ENCODE measurements at places on chromosomes 7 and 10.

DNA sequence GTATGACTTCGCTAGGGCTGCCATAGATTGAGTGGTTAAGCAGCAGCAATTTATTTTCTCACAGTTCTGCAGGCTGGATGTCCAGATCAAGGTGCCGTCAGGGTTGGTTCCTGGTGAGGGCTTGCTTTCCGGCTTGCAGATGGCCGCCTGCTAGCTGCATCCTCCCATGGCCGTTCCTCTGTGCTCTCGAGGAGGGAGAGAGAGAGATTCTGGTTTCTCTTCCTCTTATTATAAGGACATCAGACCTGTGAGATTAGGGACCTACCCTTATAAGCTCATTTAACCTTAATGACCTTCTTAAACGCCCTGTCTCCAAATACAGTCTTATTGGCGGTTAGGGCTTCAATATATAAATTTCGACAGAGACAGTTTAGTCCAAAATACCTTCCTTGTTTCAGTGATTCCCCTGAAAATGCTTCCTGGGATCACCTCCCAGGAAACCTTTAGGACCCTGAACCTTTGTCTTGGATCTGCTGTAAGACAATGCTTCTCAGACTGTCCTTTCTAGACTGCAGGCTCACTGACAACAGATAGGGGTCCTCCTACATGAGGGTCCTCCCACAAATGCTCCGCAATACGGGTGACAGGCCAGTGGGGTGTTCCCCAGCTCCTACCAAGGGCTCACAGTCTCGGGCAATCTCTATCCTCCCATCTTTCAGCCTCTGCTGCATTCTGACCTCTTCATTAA lies 82.5 kb upstream of the BAIAP2L1 start:
- DNase-seq: no peak

DNA sequence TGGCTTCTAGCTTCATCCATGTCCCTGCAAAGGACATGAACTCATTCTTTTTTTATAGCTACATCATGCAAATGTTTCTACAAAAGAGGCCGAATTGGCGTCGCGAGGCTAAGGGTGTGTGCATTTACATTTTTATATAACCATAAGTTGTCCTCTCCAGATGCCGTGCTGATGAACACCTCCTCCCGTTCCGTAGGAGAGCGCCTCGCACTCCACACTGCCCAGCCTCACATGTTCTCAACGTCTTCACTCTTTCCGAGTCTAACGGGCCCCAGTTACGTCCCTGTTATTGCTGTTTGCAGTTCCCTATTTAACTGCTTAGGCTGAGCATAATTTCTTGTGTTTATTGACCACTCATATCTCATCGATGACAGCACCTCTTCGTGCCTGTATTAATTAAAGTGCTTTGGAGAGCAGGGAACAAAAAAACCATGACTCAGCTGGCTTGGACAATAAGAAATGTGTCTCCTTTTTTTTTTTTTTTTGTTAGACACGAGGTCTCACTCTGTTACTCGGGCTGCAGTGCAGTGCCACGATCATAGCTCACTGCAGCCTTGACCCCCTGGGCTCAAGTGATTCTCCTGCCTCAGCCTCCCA lies 113.5 kb upstream of the SDK1 start:
- DNase-seq: no peak

DNA sequence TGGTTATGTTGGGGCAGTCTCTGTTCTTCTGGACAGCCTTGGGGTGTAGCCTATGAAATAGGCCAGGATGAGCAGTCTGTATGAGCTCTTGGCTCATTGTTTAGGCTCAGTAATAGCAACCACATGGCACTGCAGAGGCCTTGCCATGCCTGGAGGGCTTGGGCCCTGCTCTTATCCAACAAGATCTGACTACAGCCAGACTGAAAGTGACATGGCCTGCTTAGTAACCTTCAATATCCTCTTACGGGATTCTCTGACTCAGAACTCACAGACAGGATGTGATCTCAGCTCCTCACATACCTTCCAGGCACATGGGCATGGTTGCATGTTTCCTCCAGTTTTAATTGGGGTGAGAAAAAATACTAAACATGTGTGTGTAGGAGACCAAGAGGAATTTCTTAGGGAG lies 289.3 kb downstream of the PTEN start:
- DNase-seq: no peak

GRCh38 chr10:59405235-59405634 lies 42.9 kb upstream of the FAM13C start:
- DNase-seq: no peak

GRCh38 chr10:98267894-98268693 lies at the start of gene LOXL4:
TSS of gene LOXL4 (minus strand) at chr10:98268194. CDS start at chr10:98263019, 5,175 bp downstream.
- no peak for DNase-seq

GRCh38 chr7:4091767-4092166 lies 590.3 kb upstream of the FOXK1 start:
- no peak for DNase-seq

DNA sequence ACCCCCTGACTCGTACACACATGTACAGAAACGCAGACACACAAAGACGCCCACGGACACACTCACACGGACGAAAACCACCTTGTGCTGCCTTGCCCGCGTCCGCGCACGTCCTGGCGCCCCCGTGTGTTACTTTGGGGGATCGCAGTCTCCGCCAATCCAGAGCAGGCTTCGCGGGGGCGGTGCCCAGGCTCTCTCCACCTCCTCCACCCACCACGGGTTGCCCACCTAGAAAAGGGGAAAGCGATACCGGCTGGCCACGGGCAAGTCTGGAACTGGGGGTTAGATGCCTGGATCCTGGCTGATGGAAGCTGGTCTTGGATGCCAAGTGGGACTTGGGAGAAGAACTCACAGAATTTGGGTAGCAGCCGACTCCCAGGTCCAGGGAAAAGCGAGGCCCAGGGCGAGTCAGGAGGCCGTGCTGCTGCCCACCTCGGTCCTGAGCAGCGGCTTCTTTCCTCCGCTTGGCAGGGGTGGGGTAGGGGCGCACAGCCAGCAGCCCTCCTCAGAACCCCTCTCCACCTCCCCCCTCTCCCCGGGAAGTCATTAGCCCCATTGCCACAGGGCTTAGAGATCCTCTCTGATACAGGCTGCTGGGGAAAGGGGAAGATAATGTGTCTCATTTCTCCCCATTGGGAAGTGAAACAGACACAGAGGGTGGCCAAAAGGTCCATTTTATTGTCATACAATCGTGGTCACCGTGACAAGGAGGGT lies 4.6 kb upstream of the VGF start:
- peak; percentile 63 for DNase-seq

DNA sequence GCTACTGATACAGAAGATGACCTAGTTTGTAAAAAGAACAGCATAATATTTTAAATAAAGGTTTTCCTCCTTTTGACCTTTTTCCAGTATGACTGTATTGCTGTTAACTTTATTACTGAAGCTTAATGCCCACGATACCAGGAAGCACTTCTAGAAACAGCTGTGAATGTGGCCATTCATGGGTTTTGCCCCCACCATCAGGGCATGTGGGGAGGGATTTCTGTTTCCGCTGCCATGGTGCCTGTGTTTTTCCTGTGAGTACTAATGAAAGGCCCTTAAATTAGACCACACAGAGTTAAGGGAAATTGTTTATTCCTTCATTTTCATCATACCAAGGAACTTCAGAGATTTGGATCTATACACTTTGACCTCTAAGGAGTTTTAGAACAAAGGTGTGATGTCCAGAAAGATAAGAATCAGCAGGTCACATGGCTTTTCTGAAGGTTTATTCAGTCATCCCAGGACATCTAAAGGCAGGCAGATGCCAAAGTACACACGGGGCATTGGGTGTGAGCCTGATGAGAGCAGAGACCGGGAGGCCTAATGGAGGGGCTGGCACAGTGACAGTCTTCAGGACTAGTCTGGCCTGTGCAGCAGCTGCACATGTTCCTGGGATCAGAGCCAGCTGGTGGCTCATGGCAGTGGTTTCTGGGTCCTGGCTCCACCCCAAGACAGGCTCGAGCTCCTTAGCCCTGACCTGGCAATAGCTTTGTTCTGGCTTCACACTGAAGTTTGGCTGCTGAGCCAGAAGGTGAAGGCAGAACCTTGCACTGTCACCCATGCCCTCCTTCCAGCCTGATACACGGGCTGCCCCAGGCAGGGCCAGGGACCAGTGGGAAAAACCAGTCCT lies 190.9 kb downstream of the REEP3 start:
- peak; percentile 70 for DNase-seq

DNA sequence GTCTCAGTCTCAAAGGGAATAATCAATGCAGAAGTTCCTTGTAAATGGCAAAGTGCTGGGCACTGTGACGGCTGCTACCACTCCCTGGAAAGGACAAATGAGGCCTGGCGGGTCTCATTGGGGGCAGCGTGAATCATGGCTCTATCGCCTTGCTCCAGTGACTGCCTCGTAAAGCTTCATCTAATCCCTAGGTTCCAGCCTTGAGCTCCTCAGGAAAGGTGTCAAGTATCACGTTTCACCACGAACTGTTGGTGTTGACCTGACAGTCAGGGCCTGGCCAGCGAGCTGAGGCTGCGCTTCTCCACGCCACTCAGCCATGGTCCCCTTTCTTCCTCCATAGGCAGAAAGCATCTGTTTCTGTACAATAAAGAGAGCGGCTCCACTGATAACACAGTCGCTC lies 126.7 kb upstream of the ZNF32 start:
- DNase-seq: no peak

DNA sequence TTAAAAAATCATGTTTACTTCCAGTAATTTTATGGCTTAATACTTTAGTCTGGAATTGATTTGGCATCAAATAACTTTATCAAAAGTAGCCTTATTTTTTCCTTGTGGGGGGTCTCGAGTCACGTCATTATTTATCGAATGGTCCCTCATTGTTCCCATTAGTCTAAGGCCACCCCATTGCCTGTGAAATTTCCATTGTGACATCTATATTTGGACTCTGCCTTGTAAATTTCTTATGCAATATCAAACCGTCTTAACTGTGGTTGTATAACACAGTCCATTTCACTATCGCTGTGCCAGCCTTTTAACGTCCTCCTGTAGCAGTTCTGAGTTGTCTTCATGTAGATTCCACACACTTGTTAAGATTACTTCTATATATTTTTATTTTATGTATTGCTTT lies 103.9 kb upstream of the RET start:
- DNase-seq: no peak

GRCh38 chr7:148535217-148535616 lies 55.3 kb upstream of the C7orf33 start:
- peak; percentile 16 for DNase-seq

DNA sequence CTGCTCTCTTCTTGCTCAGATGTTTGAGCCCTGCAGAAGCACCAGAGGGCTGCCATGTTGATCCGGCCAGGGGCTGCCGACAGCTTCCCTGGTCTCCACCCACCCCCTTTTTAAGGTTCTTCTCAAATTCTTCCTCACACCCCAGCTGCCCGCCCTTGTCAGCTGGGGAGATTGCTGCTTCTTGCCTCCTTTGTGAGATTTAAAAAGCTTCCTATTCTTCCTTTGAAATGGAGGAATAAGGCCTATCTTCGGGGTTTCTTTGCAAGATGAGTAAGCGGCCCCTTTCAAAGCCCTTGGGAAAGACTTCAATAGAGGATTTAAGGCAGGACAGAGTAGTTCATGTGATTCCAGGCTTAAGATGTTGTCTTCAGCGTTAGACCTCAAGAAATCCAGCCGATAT lies 211.9 kb upstream of the SHH start:
- no peak for DNase-seq

GRCh38 chr7:71708710-71709109 lies 576.8 kb downstream of the GALNT17 start:
- DNase-seq: no peak

DNA sequence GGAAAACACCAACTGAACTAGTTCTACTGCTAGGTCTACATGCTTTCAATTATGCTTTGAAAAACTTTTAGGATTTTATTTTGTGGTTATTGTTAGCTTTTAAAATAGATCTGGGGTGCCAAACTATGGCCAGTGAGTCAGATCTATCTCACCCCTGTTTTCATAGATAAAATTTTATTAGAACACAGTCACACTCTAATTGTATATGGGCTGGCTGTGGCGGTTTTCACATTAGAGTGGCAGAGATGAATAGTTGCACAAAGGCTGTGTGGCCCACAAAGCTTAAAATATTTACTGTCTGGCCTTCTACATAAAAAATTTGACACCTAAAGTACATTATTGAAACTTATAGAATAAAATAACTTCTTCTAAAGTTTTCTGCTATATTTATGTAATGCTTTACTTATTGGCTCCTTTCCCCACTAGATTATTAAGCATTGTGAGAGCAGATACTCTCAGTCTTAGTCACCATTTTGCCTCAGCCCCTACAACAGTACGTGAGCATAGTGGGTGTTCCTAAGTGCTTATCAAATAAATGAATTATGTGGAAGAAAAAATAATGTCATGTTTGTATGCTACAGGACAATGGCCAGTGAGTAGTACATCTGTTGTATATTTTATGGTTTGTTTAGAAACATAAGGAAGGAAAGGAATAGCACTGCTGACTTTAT lies 5.4 kb upstream of the SUV39H2 start:
- no peak for DNase-seq

GRCh38 chr10:105950410-105950809 lies 1214.1 kb downstream of the SORCS1 start:
- peak; percentile 79 for DNase-seq

DNA sequence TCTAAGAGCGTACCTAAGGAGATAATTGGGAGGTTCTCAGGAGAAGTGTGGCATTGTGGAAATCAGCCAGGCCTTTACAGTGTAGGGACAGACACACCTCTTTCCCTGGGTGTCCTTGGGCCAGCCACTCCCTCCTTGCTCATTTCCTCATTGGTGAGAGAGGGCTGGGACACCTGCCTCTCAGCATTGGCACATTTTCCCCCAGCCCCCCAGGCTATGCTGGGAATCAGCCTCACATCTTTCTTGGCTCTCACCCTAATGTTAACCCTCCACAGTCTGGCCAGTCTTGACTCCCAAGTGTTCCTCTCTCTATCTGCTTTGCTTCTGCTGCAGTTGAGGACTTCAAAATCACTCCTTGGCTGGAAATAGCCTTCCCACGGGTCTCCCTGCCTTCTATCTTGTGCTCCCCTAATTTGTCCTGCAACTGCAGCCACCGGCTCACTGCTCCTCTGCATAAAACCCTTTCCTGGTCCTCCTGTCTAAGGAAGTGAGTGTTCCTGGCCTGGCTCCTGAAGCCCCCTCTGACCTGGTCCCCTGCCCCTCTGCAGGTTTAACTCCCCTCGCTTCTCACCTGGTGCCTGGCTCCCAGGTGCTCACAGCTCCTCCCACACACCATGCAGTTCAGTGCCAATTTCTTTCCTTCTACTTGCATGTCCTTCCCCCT lies 15.8 kb downstream of the TBXAS1 start:
- DNase-seq: no peak
